ENCODE measurements at places on chromosomes 13 and 19.
A peak's percentile ranks its signal among the peaks of the same experiment; 100 is the strongest.

DNA sequence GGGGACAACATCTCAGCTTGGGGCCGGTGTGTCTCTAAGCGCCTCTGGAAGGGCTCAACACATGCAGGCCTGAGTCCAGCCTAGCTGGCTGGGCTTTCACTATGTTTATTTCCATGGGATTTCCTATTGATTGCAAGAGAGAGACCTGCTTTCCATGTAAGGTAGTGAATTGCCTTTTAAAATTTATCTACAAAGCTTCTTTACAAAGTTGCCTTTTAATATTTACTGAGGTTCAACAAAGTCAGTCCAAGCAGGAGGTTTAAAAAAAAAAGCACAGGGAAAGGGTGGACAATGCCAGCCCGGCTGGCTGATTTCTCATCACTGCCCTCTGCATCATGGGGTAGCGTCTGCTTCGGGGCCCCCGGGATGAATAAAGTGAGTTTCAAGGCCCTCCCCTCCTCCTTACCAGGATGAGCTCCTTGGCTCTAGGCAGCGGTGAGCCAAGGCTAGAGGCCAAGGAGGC, 15.8 kb downstream of the TLE2 start:
- no peak for DNase-seq

- DNase-seq, result no peak
These were observed 76.1 kb upstream of the POMP start for GRCh38 chr13:28582892-28583240.

DNA sequence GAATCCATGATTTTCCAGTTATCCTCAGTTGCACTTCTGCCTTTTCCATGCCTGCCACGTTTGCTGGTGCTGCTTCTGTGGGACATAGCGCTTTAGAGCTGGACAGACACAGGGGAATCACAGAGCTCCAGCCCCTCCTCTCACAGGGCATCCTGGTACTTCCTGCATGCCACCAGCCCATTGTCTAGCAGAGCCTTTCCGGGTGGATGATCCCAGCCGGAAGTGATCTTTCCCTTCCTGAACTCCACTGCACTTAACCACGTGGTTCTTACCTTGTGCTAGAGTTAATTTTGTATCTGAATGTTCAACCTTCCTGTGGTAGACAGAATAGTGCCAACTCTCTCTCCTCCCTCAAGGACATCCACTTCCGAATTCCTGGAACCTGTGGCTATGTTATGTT, 12.6 kb upstream of the OLFM4 start:
- DNase-seq, result no peak

DNA sequence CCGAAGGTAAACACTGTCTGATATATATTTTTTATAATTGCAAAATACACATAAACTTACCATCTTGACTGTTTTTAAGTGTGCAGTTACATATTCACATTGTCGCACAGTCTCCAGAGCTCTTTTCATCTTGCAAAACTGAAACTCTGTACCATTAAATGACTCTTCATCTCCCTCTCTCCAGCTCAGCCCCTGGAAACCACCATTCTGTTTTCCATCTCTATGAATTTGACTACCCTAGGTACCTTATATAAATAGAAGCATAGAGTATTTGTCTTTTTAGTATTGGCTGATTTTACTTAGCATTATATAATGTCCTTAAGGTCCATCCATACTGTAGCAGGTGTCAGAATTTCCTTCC, 45.8 kb downstream of the LRCH1 start:
- DNase-seq, result no peak

DNA sequence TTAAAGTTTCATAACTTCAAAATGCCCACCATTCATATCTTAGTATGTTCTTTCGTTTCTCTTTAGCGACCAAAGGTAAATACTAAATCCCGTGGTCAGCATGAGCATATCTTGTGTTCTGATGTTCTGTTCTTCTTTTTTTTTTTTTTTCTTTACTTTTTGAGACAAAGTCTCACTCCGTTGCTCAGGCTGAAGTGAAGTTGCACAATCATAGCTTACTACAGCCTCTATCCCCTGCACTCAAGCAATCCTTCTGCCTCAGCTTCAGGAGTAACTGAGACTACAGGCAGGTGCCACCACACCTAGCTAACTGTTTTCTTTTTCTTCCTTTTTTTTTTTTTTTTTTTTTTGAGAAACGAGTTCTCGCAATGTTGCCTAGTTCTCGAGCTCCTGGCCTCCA, 60.9 kb upstream of the ATP12A start:
- no peak for DNase-seq

DNA sequence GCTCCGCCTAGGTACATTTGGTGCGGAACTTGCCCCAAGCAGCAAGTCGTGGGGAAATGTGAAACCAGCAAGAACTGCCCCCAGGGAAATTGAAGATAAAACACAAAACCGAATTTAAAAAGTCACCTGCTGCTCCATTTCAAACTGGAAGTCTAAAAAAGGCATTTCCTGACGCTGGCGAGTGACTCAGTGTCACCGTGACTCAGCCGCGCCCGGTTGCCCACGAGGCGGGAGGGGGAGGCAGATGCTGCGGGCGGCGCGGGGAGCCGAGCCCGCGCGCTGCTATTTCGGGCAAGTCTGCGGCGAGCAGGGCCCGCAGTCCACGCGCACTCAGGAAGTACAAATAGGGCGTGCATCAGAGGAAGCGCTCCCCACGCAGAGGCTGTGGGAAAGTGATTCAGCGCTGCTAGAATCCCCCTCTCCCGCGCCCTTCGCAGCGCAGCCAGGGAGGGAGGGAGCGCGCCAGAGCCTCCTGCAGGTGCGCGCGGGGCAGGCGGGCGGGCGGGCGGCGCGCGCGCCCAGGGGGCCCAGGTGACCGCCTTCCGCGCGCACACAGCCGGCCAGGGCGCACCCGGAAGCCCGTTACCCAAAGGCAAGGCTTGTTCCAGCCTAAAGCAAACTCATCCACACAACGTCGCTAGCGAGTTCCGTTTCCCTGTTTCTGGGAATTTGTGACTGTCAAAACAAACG, 168.8 kb downstream of the COL4A1 start:
- peak; percentile 65 for DNase-seq

DNA sequence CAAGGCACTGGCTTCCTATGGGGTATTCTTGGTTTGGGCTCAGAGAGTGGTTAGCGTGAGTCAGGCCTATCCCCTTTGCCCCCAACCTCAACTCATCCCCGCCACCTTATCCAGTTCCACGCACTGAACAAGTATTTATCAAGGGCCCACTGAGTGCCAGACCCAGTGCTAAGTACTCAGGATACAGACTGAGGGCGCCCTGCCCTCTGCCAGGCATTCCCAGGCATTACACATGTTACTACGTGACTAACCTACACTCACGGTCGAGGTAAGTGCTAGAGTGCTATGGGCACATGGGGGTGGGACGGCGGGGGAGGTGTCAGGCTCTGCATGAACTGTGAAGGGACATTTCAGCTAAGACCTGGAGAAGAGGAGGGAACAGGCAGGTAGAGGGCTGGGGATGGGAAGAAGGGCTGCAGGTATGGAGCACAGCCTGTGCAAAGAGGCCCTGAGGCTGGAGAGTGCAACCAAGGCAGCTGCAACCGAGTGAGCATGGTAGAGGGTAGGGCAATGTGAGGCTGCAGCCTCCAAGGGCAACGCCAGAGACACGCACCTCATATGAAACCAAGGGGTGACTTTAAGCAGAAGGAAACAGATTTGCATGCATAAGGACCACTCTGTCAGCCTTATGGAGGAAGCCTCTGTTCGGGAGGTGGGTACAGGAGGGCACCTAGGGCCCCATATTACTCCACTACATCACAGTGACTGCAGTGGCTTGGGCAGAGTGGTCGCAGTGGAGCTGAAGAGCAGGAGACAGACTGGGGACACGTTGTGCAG, 22.5 kb downstream of the DHRS12 start:
- DNase-seq, result peak; percentile 63

GRCh38 chr19:48915757-48916156, 15.6 kb downstream of the NUCB1 start:
- DNase-seq, result no peak

GRCh38 chr19:38233740-38234251, 9.8 kb upstream of the DPF1 start:
- peak; percentile 85 for DNase-seq

GRCh38 chr13:46142776-46143175, 37.9 kb upstream of the CPB2 start:
- no peak for DNase-seq

DNA sequence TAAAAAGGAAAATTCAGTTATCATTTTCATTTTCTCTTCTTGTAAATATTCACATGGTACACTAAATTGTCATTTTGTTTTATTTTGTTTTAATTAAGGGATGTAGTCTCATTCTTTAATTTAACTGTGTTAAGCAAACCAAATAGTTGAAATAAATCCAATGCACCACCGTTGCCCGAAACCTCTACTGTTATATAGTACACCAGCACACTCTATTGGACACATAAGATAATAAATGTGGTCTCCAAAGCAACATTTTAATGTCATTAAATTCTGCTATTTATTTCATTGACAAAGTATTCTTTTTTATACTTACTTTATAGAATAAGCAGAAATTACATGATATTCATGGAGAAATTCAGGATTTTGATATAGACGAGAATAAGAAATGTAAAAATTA, 156.4 kb upstream of the FREM2 start:
- DNase-seq, result peak; percentile 4

- DNase-seq, result no peak
These were observed 538 bp downstream of the LSM4 start for GRCh38 chr19:18322318-18322758.

DNA sequence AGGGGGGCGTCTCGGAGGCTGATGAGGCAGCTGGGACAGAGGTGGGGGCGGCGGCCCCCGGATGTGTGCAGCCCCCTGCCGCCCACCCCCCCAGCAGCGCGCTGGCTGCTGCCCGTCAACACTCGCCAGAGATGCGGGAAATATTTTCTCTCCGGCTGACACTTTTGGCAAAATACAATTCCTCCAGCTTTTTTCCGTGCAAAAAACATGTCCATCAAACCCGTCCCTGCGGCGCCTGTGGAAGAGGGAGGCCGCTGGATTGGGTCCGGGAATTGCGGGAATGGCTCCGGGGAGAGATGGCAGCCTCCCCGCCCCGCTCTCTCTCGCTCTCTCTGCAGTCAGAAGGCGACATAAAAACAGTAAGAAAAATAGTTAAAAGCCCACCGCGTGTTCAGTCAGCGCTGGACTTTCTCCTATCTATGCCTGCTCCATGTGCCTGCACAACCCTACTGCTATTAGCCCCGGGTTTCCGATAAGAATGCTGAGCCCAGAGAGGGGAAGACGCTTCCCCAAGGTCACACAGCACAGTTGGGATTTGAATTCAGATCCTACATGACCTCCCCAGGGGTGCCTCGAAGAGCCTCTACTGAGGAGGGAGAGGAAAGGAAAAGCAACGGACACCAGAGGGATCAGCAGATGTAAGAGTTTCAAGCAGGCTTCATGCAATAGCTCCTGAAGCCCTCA, 23.2 kb downstream of the ZNRF4 start:
- DNase-seq, result no peak

DNA sequence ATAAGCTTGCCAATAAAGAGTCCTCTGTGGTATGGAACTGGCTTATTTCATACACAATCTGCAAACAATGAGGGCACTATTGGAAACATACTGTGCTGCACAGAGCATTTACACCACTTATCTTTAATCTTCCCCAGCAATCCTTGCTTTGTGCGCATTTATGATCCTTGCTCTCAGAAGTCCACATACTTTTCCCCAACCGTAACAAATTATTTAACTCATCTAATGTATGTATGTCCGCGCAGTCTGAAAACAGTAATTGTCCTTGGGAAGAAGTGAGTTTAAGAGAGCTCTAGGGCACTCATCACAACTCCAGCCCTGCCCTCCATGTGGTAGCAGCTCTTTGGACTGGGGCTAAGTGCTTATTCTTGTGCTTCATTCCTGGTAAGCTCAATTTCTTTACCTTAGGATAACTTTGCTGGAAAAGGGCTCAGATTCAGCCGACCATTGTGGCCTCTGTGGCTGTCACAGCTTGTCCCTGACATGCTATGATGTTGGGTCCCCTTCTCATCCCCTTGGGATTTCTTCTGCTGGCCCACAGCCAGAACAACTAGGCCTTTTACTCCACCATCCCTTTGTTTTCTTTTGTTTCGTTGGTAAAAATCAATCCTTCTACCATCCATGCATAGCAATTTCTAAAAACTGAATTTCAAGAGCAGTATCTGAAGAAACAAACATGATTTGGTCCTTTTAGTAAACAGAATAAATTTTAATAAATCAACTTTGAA, 152.7 kb downstream of the TNFRSF19 start:
- no peak for DNase-seq

DNA sequence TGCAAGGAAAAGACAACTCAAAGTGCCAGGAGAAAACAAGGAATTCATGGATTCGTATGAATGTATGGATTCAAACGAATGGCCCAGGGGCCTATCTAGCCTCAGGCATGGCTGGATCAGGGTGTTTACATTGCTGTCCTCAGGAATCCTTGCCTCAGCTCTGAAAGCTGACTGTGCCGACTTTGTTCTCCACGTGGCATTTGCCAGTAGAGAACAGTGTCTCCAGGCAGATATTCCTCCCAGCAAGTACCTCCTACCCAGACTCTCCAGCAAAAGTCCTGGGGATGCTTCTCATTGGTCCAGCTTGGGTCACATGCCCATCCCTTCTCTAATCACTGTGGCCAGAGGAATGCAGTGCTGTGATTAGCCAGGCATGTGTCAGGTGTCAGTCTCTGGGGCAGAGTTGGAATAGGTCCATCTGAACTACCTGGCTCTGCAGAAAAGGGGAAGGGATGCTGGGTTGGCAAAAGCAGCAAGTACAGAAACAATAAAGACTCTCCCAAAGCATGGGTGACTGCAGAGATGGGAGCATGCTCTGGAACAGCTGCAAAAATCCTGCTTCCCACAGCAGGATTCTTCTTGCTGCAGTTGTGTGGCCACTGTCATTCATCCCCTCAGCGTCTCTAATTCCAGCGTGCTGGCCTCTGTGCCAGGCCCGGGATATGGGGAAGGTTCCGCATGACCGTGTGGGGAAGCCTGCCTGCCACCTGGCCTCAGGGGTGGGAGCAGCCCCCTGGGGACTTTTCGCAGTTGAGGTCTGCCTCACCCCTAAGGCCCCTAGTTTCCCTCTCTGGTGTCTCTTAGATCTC, 30.0 kb downstream of the CCNE1 start:
- no peak for DNase-seq

- no peak for DNase-seq
These were observed 1.3 kb downstream of the MAN2B1 start for GRCh38 chr19:12665281-12665573.

- DNase-seq, result no peak
These were observed 46.3 kb upstream of the CEACAM21 start for GRCh38 chr19:41529484-41530183.
